ENCODE measurements at places on chromosomes 1 and 21.

GRCh38 chr1:68173283-68173935 is 58.9 kb downstream of the WLS start:
- peak; percentile 27 for DNase-seq

DNA sequence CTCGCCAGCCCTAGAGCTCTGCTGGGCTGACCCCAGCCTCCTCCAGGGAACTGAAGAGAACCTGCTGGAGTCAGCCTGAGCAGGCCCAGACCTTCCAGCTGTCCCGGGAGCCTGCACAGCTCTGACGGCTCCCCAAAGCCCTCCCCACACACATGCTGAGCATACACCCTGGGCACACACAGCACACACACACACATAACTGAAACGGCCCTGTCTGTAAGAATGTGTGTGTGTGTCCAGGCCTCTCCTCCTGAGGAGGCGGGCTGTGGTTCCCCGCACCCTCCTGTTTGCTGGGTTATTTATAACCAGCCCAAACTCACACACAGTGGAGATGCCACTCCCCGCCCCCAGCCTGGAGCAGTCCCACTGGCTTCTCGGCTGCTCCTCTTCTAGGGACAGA is 20.2 kb downstream of the SDC3 start:
- DNase-seq = no peak

GRCh38 chr1:109190189-109190588 is 23.5 kb upstream of the SARS1 start:
- no peak for DNase-seq

GRCh38 chr1:116880917-116881316 is 28.8 kb upstream of the PTGFRN start:
- no peak for DNase-seq

- DNase-seq = no peak
Observed at GRCh38 chr1:205547936-205548827, 43.7 kb downstream of the CDK18 start.

DNA sequence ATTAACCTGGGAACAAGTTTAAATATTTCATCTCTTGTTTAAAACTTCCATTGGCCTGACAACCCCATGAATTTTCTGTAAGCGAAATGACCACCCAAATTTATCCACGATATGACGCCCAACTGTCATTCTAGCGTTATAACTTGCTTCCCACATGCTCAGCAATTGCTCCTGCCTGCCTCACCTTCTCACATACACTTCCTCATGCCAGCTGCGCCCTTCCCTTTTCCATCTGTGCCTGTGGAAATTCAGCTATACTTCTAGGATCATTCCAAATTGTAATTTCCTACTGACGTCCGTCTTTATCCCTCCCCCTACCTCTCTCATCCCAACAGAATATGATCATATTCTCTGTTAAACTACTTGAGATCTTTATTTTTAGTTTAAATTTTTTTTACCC is 248.0 kb downstream of the RGS7 start:
- no peak for DNase-seq

Measured in T1000 (cell line).